ENCODE measurements at places on chromosomes 3 and 15. TPM values are rescaled to one million over a fixed set of nuclear protein-coding genes. Genes with fewer than 3 reads are reported as not detected.

FETUB gene
- total RNA-seq: not detected

ACTC1 gene
- total RNA-seq: not detected

HCLS1 gene
- 343 TPM for total RNA-seq

EFHB gene
- total RNA-seq: 0.79 TPM

NTRK3 gene
- not detected for total RNA-seq

PIK3R4 gene
- total RNA-seq: 22.8 TPM

CISH gene
- 389 TPM for total RNA-seq

IL20RB gene
- total RNA-seq: 1.5 TPM

KNG1 gene
- total RNA-seq: not detected

HGD gene
- 0.68 TPM for total RNA-seq

C15orf39 gene
- total RNA-seq: 43.0 TPM

ATP13A5 gene
- not detected for total RNA-seq

IMPG2 gene
- total RNA-seq: 0.45 TPM

ZMYND10 gene
- total RNA-seq: 2.2 TPM

CCDC39 gene
- not detected for total RNA-seq

TTC21A gene
- 2.7 TPM for total RNA-seq

UBE3A gene
- 94.6 TPM for total RNA-seq

GRAMD1C gene
- total RNA-seq: 0.34 TPM

GP5 gene
- 4.9 TPM for total RNA-seq

SLC7A14 gene
- not detected for total RNA-seq

IL17RD gene
- total RNA-seq: not detected

EXOSC7 gene
- 42.3 TPM for total RNA-seq
